ENCODE measurements at places on chromosomes 5 and 9. TPM values are rescaled to one million over a fixed set of nuclear protein-coding genes. Genes with fewer than 3 reads are reported as not detected.

The FOXD4L5 gene
- 0.10 TPM for total RNA-seq

- peak; percentile 26 for DNase-seq
These were observed 84.1 kb downstream of the FEM1C start for GRCh38 chr5:115460472-115460871.

DNA sequence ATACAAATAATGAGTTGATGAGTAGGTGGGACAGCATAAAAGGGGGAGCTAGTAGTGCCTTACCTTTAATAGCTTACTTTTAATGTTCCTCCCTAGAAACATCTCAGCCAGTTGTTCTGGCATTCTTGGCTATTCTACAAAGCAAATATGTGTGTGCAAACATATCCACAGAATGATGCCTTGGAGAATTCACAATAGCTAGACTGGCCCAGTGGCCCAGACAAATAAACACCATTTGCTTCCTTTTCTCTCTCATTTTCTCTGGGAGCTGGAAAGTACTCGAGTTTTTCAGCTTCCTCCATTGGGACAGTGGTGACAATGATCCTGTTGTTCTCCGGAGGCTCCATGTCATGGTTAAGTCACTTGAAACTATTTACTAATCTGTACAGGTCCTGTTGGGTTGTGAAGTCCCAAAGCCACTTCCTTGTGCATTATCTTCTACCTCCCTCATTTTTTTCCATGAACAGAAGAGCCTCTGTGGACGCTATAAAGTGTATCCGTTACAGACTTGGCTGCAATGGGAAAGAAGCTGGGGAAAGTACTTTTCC lies 122.9 kb downstream of the DMAC1 start:
- no peak for DNase-seq

DNA sequence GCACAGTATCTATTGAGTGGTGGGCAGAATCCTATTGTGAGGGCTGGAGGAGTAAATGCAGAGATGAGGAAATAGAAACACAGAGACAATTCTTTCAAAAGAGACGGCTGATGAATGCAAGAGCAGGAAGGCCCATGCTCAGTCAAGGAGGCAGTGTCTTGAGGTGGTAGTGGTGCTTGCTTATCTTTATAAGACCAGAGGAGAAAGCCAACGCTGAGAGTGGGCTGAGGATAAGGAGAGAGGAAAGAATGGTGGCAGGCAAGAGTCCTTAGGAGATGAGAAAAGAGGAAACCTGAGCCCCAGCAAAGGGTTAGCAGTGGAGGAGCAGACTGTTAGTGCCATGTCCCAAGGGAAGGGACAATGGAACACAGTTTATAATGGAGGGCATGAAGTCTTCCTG lies 86.0 kb downstream of the SNCAIP start:
- DNase-seq = no peak

DNA sequence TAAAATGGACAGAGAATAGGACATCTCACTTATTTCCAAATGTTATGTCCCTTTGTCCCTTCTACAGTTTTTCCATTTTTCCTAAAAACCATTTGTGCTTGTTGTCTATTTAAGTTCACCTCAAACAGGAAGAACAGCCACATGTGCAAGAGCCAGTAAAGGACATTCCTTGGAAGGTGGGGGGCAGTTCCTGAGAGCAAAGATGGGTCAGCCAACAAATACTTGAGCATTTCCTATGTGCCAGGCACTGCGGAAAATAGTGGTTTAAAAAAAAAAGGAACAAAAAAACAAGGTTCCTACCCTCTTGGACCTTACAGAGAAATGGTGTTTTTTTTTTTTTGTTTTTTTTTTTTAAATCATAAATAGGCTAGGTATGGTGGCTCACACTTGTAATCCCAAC lies 26.8 kb downstream of the ANP32B start:
- no peak for DNase-seq

The BAG1 gene
- total RNA-seq = 33.3 TPM

The IFNB1 gene
- not detected for total RNA-seq

The ZDHHC11 gene
- 8.9 TPM for total RNA-seq

DNA sequence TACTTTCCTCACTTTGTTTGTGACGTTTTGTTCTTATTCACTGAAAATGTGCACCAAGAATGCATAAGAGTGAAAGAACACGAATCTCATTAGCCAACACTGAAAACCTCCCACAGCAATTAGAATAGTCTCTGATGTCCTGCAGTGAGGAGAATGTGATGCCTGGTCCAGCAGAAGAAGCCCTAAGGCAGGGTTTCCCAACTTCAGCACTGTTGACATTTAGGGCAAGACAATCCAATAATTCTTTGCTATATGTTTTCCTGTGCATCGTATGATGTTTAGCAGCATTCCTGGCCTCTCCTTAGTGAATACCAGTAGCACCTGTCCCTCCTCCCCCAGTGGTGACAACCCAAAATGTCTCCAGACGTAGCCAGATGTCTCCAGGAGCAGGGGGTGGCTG lies 14.8 kb downstream of the MVB12B start:
- no peak for DNase-seq

- DNase-seq = no peak
These were observed 27.4 kb downstream of the PHAX start for GRCh38 chr5:126628102-126628501.

DNA sequence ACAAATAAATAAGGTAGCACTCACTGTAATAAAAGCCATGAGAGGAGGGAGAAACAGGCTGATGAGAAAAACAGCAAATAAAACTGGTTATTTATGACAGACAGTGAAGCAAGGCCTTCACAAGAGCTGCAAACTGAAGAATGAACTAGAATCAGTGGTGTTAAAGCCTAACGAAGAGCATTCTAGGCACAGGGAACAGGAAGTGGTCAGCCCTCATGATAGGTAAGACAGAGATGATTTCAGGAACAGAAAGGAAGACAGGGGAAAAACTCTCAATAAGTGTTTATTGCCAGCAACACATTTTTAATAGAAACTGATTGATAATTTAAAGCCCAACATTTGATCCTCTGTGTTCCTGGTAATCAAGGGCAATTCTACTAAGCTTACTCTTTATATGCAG lies 124.5 kb downstream of the EDIL3 start:
- no peak for DNase-seq

DNA sequence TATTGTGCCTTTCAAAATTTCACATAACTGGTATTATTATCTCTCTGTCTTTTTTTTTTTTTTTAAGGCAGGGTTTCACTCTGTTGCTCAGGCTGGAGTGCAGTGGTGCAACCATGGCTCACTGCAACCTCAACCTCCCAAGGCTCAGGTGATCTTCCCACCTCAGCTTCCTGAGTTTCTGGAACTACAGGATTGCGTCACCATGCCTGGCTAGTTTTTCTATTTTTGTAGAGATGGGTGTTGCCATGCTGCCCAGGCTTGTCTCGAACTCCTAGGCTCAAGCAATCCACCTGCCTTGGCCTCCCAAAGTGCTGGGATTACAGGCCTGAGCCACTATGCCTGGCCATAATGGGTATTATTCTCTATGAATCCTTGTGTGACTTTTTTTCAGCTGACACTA lies 402.3 kb upstream of the SMARCA2 start:
- DNase-seq = no peak

The PRDM9 gene
- total RNA-seq = not detected

- no peak for DNase-seq
These were observed 407.1 kb upstream of the DMAC1 start for GRCh38 chr9:8206720-8207119.

DNA sequence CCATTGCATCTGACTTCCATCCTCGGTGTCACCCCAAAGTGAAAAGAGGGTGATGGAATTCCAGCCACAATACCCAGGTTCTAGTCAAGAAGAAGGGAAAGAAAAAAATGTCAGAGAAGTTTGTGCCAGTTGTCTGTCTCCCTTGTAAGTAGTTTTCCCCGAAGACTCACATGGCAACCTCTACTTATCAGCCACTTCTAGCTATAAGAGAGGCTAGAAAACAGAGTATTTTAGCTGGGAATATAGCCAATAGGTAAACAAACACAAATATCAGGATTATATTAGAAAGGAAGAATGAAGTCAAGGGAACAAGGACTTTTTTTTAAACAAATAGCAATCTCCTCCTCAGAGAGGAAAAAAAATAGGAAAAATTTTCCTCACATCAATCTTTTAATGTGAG lies 12.2 kb upstream of the ISL1 start:
- no peak for DNase-seq

DNA sequence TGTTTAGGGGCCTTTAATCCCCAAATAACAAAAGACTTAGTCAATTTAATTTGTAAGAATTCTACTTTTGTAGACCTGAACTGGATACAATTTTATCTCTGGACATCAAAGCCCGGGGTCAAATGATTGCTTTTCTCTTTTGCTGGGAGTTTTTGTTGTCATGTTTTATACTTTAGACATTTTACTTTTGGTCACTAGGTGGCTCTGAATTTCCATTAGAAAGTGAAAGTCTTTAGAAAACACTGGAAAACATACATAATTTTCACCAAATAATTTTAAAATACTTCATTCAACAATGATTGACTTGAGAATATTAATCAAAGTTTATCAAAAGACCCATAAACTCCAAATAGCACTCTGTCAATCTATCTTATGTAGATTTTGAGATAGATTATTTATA lies 2.8 kb upstream of the PCA3 start:
- no peak for DNase-seq

- no peak for DNase-seq
These were observed 209.5 kb downstream of the CD180 start for GRCh38 chr5:66987126-66987525.
